ENCODE measurements at places on chromosomes 1 and 21. TPM values are rescaled to one million over a fixed set of nuclear protein-coding genes. Genes with fewer than 3 reads are reported as not detected.

- H3K4me1 ChIP-seq, result peaks cover 3% of the 10 kb centered on the region
- H3K27ac ChIP-seq, result no peak overlapping the region
- H3K36me3 ChIP-seq, result no peaks in the 10 kb centered on the region
- DNase-seq, result no peak
Measured at GRCh38 chr1:25056536-25056935, 126.5 kb upstream of the RUNX3 start.

DNA sequence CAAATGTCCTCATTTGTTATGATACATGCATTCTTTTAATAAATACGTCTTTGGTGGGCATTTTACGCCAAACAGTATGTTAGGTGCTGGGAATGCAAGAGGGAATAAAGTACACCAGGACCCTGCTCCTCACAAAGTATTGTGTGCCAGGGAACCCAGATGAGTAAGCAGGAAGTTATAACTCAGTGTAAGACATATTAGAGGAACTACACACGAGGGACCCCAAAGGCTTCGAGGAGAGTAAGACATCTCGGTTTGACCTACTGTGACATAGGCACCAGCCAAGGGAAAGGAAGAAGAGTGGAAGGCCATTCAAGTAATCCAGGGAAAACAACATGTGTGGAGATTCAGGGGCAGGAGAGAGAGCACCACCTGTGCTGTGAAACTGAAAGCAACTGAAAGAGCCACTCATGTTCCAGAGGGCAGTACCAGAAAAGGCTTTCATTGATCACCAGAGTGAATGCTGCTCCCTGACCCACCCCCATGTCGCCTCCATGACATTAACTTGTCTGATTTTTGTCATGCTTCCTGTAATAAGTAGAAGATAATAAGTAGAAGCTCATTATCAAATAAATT lies 542.5 kb upstream of the PKN2 start:
- no peak for DNase-seq
- peaks cover 9% of the 10 kb centered on the region for H3K27me3 ChIP-seq
- no peaks in the 10 kb centered on the region for H3K36me3 ChIP-seq
- no peak overlapping the region for H3K27ac ChIP-seq
- no peaks in the 10 kb centered on the region for H3K4me1 ChIP-seq

GRCh38 chr1:228927946-228928898 lies 192.9 kb downstream of the RHOU start:
- H3K27me3 ChIP-seq, result no peaks in the 10 kb centered on the region
- no peak overlapping the region for H3K27ac ChIP-seq
- peak; percentile 10 for DNase-seq
- no peak overlapping the region for H3K4me3 ChIP-seq
- peaks cover 7% of the 10 kb centered on the region for H3K4me1 ChIP-seq
- no peaks in the 10 kb centered on the region for H3K36me3 ChIP-seq

- H3K36me3 ChIP-seq, result no peaks in the 10 kb centered on the region
- no peak for DNase-seq
- H3K4me1 ChIP-seq, result no peaks in the 10 kb centered on the region
- H3K4me3 ChIP-seq, result no peak overlapping the region
- no peak overlapping the region for H3K27ac ChIP-seq
Measured at GRCh38 chr1:13935336-13935735, 235.3 kb downstream of the PRDM2 start.

GRCh38 chr21:26769613-26770188 lies 75.5 kb downstream of the ADAMTS1 start:
- no peaks in the 10 kb centered on the region for H3K36me3 ChIP-seq
- no peaks in the 10 kb centered on the region for H3K27me3 ChIP-seq
- no peak overlapping the region for H3K4me3 ChIP-seq
- no peaks in the 10 kb centered on the region for H3K4me1 ChIP-seq

GRCh38 chr1:207903767-207904166 lies 7.2 kb downstream of the CD34 start:
- H3K27me3 ChIP-seq, result peaks cover 4% of the 10 kb centered on the region
- no peaks in the 10 kb centered on the region for H3K36me3 ChIP-seq
- peaks cover 18% of the 10 kb centered on the region for H3K4me1 ChIP-seq
- no peak overlapping the region for H3K27ac ChIP-seq

DNA sequence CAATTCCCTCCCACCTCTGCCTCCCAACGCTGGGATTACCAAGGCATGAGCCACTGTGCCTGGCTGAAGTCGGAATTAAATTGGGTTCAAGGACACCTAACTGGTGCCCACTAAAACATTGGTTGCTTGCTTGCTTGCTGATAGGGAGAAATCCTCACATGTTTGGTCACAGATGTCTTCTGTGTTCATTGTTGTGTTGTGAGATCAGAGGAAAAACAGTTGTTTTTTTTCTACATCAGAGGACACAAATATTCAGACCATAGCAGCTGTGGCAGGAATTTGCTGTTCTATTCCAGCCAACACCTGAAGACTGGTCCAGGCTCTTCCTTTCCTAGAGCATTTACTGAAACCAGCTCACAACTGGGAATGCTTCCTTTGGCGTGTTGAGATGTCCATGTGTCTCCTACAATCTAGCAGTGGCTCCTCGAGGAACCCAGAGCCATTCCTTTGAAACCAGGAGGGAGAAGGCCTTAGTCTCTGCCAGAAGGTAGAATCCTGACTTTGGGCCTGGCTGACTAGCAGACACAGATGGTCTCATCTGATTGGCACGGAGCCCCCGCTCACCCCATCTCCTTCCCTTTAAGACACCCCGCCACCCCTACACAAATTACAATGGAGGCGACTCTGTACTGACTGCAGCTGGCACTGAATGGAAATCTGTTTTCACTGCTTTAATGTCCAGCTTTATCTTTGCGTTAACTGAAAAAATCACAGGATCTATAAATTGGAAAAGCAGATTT lies 24.3 kb upstream of the TRIM17 start:
- H3K4me1 ChIP-seq, result peaks cover 8% of the 10 kb centered on the region
- H3K4me3 ChIP-seq, result no peak overlapping the region
- no peak overlapping the region for H3K27ac ChIP-seq

- no peaks in the 10 kb centered on the region for H3K4me1 ChIP-seq
- H3K4me3 ChIP-seq, result no peak overlapping the region
- DNase-seq, result no peak
- peaks cover 7% of the 10 kb centered on the region for H3K27me3 ChIP-seq
- H3K27ac ChIP-seq, result no peak overlapping the region
- no peaks in the 10 kb centered on the region for H3K36me3 ChIP-seq
Measured at GRCh38 chr21:37984416-37984815, 68.2 kb upstream of the KCNJ6 start.

DNA sequence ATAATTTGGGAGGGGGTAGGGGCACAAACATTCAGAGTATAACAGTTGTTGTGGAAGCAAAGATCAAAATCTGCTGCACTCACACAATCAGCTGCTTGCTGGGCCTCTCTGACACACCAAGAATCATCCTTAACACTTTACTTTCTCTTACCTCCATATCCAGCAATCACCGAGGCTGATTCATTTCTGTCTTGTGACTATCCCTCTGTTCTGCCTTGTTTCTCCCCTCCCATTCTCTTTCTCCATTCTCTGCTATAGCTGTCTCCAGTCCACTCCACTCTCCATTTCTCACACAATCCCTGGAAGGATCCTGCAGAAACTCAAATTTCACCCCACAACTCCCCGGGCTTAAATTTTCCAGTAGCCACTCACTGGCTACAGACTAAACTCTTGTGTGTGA lies 91.8 kb upstream of the NGF start:
- H3K27ac ChIP-seq, result no peak overlapping the region
- DNase-seq, result no peak
- H3K4me1 ChIP-seq, result no peaks in the 10 kb centered on the region
- H3K27me3 ChIP-seq, result peaks cover 10% of the 10 kb centered on the region
- H3K4me3 ChIP-seq, result no peak overlapping the region

- H3K36me3 ChIP-seq, result no peaks in the 10 kb centered on the region
- H3K27ac ChIP-seq, result no peak overlapping the region
- peaks cover 16% of the 10 kb centered on the region for H3K4me1 ChIP-seq
- no peak overlapping the region for H3K4me3 ChIP-seq
- no peaks in the 10 kb centered on the region for H3K27me3 ChIP-seq
- no peak for DNase-seq
Measured at GRCh38 chr1:186577216-186577615, 103.0 kb downstream of the PTGS2 start.

The PODN gene
- total RNA-seq, result not detected

The VWA1 gene
- 0.97 TPM for total RNA-seq

The ST6GALNAC3 gene
- total RNA-seq, result 2.7 TPM

The GPR25 gene
- total RNA-seq, result 0.29 TPM

The SYCP1 gene
- not detected for total RNA-seq

Measured in activated CD8-positive, alpha-beta T cell treated with anti-CD3 and anti-CD28 coated beads for 36 hours (primary cell).